ENCODE measurements at places on chromosomes 2 and 18.

- no peak for DNase-seq
Observed at GRCh38 chr2:150413366-150413765, 74.1 kb downstream of the RND3 start.

DNA sequence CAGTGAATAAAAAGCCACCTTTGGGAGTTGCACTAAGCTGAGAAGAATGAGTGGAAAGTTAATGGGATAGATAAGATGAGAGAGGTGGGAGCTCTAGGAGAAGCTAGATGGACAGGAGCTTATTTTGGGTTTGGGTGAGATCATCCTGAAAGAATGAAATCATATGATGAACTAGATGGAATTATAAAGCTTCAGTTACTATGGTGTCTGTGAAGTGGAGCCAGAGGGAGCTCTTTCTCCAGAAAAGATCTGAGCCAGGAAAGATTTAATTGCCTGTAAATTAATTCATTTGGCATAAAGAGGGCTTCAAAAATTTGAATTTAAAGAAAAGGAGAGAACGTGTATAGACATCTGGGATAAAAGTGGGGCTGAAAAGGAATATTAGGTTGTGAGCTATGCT, 10.3 kb downstream of the DNAH6 start:
- DNase-seq = peak; percentile 22

DNA sequence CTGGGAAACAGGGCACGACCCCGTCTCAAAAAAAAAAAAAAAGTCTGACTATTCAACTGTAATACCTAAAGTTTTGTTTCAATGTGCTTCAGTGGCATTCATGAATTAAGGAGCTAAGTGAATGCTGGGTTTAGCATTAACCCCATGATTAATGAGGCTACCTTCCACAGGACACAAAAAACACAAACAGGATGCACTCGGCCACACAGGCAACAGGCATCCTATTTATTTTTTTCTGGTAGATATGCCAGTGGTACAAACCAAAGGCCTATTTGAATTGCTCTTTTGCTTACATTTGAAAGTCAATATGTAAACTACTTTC, 48.3 kb downstream of the CDH2 start:
- no peak for DNase-seq

GRCh38 chr2:10235909-10236550, 66.7 kb upstream of the HPCAL1 start:
- no peak for DNase-seq

DNA sequence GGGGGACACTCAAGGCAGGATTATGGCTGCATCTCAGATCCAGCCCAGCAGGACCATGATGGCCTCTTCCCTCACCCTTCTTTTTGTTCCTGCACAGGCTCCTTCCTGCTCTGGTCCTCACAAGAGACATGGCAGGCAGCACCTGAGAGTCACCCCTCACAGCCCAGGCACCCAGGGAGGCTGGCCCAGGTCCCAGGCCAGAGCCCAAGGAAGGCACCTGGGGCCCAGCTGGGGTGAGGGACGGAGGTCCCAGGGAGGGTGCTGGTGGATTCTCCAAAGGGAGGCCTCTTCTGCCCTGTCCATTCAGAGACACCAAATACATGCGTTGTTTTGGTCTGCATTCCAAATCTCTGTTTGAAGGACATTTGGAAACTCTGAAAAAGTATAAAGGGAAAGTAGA, 285.4 kb upstream of the HS6ST1 start:
- DNase-seq = no peak

GRCh38 chr18:48728204-48728833, 189.5 kb downstream of the CTIF start:
- no peak for DNase-seq

- DNase-seq = no peak
Observed at GRCh38 chr18:7749510-7749981, 182.4 kb downstream of the PTPRM start.

GRCh38 chr18:36811430-36811829, 17.4 kb downstream of the TPGS2 start:
- no peak for DNase-seq

- DNase-seq = no peak
Observed at GRCh38 chr2:236793023-236794011, 223.7 kb downstream of the ACKR3 start.

GRCh38 chr2:228261546-228261945, 80.1 kb upstream of the SPHKAP start:
- no peak for DNase-seq

DNA sequence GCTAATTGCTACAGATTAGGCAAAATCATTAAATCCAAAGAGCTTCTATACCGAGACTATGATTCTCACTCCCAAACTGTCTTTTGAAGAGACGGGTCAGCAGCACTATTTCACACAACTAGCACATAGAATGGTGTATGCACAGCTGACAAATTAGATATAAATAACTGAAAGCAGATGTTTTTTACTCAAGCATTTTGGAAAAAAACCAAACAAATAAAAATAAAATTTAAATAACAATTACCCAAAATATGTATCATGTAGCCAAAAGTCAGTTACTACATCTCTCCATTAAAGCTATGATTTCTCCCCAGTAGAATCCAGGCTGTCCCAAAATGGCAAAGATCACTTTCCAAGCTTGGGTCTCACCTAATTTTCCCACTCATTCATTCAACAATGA, 107.9 kb downstream of the TMEM163 start:
- no peak for DNase-seq

GRCh38 chr2:148162871-148163270, 142.0 kb downstream of the MBD5 start:
- no peak for DNase-seq

DNA sequence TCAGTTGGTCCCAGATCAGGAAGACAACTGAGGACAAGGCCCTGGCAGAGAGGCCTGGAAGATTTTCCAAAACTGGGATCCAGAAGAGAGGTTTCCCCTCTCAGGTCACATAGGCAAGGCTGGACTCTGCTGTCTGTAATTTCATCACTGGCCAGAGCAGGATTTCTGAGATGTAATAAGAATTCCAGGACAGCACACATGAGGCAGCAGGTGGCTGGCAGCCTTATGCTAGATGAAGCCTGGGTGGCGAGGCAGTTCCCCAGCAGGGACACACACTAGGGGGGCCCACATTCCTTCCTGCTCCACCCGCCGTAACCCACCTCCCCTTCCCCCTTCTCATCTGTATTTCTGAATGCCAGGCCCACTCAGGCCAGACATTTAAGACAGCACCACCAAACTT, 98.6 kb downstream of the HNRNPLL start:
- no peak for DNase-seq

DNA sequence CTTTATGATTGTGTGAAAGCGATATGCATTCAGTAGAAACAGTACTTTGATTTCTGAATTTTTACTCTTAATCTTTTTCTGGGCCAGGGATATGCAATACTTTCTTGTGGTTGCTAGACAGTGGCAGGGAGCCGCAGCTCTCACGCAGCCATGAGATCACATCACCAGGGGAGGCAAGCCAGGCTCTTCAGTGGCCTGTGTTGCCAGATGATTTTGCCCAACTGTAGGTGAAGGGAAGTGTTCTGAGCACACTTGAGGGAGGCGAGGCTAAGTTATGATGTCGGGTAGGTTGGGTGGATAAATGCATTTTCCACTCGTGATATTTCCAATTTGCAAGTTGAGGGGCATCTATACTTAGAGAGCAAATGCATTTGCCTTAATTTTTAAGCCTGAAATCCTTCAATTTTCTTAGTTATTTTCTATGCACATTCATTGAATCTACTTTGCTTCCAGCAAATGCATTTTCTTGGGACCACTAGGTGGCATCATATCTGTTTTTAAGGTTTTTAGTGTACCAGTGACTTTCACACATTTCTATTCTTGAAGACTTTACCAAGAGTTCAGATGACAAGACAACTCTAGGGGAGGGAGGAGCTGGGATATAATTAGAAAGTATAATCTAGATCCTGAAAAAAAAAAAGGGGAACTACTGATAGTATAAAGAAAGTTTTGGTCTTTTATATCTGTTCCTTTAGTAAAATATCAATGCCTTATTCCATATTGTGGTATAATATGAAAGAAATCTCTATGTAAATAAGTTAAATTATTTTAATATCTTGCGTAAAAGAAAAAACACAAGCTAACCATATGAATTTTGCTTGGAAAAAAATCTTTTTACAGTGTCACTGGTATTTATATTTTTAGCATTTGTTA, 643.3 kb downstream of the SOCS6 start:
- DNase-seq = no peak

GRCh38 chr2:202142540-202142939, 69.5 kb downstream of the KIAA2012 start:
- no peak for DNase-seq

GRCh38 chr2:71336384-71336783, 4.8 kb downstream of the ZNF638 start:
- no peak for DNase-seq

DNA sequence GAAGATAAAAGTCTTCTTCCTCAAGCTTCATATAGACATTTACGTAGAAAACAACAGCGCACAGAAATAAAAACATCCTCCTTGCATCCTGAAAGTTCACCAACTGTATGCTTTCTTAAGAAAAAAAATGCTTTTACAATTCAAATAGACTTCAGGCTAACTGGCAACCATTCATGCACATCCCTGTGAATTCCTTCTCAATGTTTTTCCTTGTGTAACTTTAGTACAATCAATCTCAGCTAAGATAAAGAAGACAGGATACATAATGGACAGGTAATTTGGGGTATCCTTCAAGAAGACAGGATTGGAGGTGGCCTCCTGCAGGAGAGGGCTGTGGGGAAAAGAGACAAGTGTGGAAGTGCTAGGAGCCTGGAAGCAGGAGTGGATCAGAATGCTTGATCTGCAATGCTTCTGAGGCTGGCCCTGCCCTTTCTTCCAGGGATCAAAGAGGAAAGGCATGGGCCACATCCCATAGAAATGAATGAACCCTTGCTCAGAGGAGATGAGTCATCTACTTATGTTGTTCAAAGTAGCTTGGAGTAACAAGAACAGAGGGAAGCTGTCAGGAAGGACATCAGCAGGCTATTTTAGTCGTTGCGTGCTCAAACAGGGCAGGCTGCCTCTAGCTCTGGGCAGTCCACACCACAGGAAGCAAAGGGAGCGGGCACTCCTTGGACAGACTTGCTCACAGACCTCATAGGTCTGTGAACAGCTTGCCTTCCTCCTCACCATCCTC, 126.6 kb downstream of the TMEM131 start:
- DNase-seq = no peak

GRCh38 chr2:16177671-16178180, 237.4 kb downstream of the MYCN start:
- DNase-seq = no peak

- DNase-seq = no peak
Observed at GRCh38 chr2:178072000-178072382, 586 bp downstream of the PDE11A start.

- no peak for DNase-seq
Observed at GRCh38 chr18:74825460-74825859, 227.8 kb downstream of the ZNF407 start.

DNA sequence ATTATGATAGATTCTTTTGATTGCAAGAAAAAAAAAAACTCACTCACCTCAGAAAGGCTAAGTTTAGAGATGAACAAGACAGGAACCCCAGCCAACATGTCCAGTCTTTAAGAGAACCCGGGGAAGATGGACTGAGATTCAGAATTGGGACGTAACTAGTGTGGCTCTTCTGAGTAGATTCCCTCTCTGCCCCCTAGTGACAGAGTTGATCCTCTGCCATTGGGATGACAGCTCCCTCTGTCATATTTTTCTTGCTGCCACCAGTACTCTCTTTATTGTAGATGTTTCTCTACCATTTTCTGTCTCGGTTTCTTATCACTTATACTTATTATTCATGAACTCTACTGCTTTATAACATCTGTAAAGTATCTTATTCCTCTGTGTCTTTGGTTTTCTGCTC, 77.7 kb downstream of the GULP1 start:
- DNase-seq = no peak

DNA sequence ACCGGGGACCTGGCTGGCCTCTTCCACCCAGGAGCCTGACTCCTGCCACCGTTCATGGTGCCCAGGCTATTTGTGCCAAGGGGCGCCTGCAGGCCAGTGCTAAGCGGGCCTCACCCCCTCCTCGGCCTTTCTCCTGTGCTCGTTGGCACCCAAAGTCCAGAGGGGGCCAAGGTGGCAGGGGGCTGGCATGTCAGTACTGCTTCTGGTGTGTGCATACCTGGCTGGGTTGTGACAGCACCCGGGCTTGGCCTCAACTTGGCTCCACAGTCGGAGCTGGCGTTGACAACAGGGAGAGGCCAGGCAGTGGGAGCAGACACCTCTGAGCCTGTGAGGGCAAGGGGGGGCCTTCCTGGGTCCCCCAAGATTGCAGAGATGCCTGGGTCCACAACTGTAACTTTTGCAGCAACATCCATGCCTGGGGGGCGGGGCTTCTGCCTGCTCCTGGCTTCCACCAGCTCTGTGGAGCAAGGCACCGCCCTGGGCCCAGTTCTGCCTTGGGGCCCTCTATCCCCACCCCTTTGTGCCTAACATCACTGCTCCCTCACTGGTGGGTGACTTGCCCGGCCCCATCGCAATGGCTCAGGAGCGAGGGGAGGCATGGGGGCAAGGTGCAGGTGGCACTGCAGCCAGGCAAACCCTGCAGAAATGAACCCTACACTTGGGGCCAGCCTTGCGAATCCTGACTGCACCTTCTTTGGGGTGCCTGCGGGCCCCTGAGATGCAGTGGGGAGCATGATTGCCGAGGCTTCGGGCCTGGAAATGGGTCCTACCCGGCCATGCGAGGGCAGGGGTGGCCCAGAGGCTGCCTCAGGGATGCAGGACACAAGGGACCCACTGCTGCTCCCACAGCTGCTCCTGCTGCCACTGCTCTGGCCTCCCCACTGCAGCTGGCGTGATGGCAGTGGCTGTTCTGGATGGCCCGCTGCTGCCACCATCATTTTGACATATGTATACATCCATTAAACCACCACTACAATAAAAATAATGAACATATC, 35.9 kb downstream of the PTPN4 start:
- no peak for DNase-seq

DNA sequence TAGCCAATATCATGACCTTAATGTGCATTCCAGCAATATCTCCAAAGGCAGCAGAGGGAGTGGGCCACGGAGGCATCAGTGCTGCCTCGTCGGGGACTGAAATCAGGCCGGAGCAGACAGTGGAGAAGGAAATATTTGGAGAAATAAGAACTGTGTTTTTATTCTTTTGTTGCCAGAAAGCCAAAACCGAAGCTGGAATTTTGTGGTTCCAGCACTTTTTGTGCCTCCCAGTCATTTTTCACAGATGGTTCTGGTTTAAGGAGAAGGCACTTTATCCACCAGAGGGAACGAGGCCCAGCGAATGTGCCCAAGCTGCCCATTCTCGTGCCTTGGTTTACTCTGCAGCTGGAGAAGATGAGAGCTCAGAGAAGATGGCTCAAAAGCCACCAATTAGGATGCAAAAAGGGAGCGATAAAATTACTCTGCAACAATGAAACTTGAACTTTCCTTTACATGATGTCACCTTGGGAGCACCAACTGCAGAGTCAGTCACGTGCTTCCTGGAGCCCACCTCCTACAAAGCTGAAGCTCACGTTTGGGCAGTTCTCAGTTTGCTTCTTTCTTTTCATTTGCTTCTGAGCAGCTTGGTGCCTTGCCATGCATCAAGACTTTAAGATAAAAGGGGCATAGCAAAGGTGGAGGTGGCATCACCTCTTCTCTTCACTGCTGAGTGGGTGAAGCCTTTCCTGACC, 288.7 kb downstream of the LPIN1 start:
- no peak for DNase-seq

GRCh38 chr18:77857678-77858655, 608.3 kb downstream of the GALR1 start:
- DNase-seq = no peak

Data from CD4-positive, alpha-beta T cell (primary cell).